ENCODE measurements at places on chromosomes 12 and 14.

DNA sequence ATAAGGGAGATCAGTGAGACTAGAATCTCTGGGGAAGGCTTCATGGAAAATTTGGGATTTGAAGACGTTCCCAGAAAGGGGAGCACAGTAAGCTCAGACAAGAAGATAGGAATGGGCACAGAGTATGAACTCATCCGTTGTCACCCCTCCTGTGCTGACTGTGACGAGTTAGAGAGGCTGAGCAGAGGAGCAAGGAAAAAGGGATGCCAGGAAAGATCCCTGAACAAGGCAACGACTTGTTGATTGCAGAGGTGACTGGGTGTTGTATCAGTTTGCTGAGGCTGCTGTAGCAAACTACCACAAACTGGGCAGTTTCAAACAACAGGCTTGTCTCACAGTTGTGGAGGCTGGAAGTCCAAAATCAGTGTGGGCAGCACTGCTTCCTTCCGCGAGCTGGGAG is 5.9 kb upstream of the GPD1 start:
- H3K36me3 ChIP-seq = no peaks in the 10 kb centered on the region
- DNase-seq = no peak
- H3K27me3 ChIP-seq = no peaks in the 10 kb centered on the region
- H3K27ac ChIP-seq = no peak overlapping the region
- H3K4me3 ChIP-seq = no peak overlapping the region

DNA sequence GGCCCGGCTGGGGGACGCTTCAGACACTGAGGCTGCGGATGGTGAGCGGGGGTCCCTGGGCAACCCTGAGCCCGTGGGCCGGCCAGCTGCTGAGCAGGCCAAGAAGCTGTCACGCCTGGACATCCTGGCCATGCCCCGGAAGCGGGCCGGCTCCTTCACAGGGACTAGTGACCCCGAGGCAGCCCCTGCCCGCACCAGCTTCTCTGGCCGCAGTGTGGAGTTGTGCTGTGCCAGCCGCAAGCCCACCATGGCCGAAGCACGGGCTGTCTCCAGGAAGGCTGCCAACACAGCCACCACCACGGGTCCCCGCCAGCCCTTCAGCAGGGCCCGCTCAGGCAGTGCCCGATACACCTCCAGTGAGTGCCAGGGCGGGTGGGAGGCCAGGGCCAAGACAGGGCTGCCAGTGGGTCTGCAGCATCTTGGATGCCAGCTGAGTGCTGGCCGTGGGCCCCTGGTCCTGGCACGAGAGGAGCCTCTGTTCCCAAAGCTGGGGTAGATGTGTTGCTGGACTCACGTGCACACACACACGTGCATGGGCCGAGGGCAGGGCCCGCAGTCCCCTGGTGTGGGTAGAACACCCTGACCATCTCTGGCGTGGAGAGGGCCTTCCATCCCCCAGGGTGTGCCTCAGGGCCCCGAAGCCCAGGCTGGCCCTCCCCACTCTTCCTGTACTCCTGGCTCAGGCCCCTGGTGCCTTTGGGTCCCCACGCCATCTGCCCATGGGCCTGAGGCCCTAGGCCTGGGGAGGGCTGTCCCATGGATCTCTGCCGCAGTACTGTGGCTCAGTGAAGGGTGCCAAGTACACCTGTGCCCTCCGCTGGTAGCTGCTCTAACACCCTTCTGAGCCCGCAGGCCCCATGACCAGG is 22.8 kb downstream of the CEP170B start:
- no peaks in the 10 kb centered on the region for H3K27me3 ChIP-seq
- H3K4me1 ChIP-seq = no peaks in the 10 kb centered on the region
- H3K27ac ChIP-seq = no peak overlapping the region
- H3K4me3 ChIP-seq = no peak overlapping the region
- DNase-seq = no peak
- no peaks in the 10 kb centered on the region for H3K36me3 ChIP-seq

GRCh38 chr12:102961466-102961855 is 4.0 kb downstream of the ASCL1 start:
- H3K27me3 ChIP-seq = peaks cover 72% of the 10 kb centered on the region
- no peaks in the 10 kb centered on the region for H3K4me1 ChIP-seq
- no peak overlapping the region for H3K4me3 ChIP-seq
- DNase-seq = no peak
- H3K27ac ChIP-seq = no peak overlapping the region

GRCh38 chr14:99419905-99420304 is 60.8 kb downstream of the SETD3 start:
- H3K27me3 ChIP-seq = no peaks in the 10 kb centered on the region
- no peak overlapping the region for H3K27ac ChIP-seq
- H3K4me1 ChIP-seq = no peaks in the 10 kb centered on the region
- no peaks in the 10 kb centered on the region for H3K36me3 ChIP-seq
- no peak overlapping the region for H3K4me3 ChIP-seq
- DNase-seq = no peak

GRCh38 chr12:94594443-94594825 is 55.9 kb downstream of the TMCC3 start:
- no peaks in the 10 kb centered on the region for H3K4me1 ChIP-seq
- DNase-seq = no peak
- no peak overlapping the region for H3K4me3 ChIP-seq
- peak overlapping the region; percentile 49 for H3K27ac ChIP-seq

GRCh38 chr12:68303850-68304249 is 28.3 kb downstream of the MDM1 start:
- no peaks in the 10 kb centered on the region for H3K27me3 ChIP-seq
- DNase-seq = peak; percentile 36
- H3K36me3 ChIP-seq = no peaks in the 10 kb centered on the region
- no peak overlapping the region for H3K4me3 ChIP-seq
- no peaks in the 10 kb centered on the region for H3K4me1 ChIP-seq
- H3K27ac ChIP-seq = no peak overlapping the region

GRCh38 chr14:100072783-100073346 is 7.6 kb downstream of the EVL start:
- DNase-seq = no peak
- no peaks in the 10 kb centered on the region for H3K36me3 ChIP-seq
- no peak overlapping the region for H3K4me3 ChIP-seq

DNA sequence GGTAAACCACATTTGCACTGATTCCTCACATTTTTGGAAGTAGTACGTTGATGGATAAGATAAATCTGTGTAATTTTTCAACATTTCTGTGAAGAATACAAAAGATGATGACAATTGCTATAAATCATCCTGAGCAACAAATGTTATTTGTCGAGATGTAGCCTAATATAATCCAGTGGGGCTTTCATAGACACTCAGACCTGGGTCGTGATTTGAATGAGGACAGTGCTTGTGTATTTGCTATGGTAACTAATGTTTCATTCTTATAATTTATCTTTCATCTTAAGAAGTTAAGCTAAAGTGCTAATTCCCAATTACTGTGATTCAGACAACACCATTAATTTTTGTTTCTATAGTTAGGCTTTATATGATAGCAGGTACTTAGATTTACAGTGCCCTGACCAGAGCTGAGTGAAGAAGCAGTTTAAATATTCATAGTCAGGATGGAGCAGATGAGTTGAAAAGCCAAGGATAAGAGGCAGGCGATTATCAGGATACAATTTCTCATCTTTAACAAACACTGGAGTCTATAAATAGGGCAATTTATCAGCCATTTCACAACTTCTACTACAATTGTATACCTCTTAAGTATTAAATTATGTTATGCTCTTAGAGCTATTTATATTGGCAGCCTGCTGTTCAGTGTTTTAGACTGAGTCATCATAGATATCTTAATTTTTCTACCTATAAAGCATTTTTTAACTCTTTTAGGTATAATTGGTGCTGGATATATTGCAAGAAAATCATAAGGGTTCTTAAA is 359.9 kb downstream of the TRHDE start:
- no peaks in the 10 kb centered on the region for H3K27me3 ChIP-seq
- H3K4me3 ChIP-seq = no peak overlapping the region
- DNase-seq = no peak
- H3K27ac ChIP-seq = no peak overlapping the region
- no peaks in the 10 kb centered on the region for H3K36me3 ChIP-seq

DNA sequence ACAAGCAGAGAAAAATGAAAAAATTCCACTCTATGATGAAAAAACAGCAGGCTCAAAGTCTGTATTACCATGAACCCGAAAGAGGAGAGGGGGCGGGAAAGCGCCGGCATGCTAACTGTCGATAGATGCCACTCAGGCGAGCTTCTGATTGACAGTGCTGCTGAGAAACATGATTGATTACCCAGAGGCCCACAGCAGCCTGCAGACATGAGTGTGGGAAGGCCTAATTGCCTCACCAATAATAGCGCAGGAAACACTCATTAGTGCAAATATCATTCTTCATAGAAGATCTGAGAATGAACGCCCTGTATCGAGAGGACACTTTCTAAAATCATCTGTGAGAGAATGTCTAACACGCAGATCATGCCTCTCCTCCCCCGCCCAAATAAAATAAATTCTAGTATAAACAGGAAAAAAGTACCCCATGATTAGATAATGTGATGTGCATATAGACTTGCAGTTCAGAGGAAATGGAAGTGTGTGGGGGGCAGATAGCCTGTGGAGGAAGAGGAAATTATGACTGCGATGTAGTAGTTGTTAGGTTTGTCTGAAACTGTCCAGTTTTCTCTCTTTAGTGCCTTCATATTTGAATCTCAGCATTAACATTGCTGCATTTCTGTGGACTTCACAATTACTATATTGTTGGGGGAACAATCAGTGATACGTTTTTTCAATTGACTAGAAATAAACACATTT is 15.6 kb downstream of the TPH2 start:
- H3K36me3 ChIP-seq = no peaks in the 10 kb centered on the region
- no peak for DNase-seq
- no peak overlapping the region for H3K4me3 ChIP-seq
- H3K27me3 ChIP-seq = no peaks in the 10 kb centered on the region
- no peak overlapping the region for H3K27ac ChIP-seq

DNA sequence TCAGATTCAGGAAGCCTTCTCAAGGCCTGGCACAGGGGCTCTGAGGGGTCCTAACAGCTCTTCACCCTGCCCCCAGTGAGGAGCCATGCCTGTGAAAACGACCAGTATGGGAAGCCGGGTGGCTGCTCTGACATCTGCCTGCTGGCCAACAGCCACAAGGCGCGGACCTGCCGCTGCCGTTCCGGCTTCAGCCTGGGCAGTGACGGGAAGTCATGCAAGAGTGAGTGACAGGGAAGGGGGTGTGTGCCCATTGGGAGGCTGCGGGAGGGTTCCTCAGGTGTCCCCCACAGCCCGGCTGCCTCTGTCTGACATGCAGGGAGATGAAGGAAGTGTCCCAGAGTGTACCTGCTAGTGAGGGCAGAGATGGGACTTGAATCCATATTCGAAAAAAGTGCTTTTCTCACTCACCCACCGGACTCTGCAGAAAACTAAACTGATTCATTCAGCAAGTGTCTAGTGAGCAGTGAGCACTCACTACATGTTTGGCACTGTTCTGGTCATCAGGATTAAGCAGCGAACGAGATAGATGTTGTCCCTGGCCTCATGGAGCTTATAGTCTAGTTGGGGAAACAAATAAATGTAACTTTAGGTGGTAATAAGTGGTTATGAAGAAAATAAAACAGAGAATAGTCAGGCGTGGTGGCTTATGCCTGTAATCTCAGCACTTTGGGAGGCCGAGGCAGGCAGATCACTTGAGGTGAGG is 9.4 kb upstream of the LRP1-AS start:
- no peaks in the 10 kb centered on the region for H3K27me3 ChIP-seq
- H3K4me1 ChIP-seq = peaks cover 6% of the 10 kb centered on the region
- no peak for DNase-seq

DNA sequence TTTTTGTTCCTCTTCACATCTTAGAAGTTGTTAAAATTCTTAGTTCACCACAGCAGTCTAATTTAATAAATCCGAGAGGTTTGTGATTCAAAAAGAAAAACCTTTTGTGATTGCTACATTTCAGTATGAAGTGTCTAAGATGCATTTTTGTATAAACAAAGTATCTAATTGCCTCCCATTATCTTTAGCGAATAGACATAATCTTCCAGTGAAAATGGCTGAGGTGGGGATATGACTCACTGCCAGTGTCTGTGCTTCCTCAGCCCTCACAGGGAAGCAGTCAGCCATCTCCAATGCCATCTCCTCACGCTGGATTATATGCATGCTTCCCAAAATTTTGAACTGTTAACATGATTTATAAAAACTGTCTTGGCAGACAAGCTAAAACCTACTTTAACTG is 7.6 kb downstream of the GCH1 start:
- no peak for DNase-seq
- H3K4me1 ChIP-seq = no peaks in the 10 kb centered on the region
- H3K27me3 ChIP-seq = no peaks in the 10 kb centered on the region
- no peaks in the 10 kb centered on the region for H3K36me3 ChIP-seq

- no peak for DNase-seq
- H3K27ac ChIP-seq = no peak overlapping the region
- H3K36me3 ChIP-seq = no peaks in the 10 kb centered on the region
- no peaks in the 10 kb centered on the region for H3K4me1 ChIP-seq
- H3K4me3 ChIP-seq = no peak overlapping the region
These were observed 86.5 kb downstream of the SRGAP1 start for GRCh38 chr12:63930971-63931370.

- no peak for DNase-seq
- peak overlapping the region; percentile 92 for H3K27ac ChIP-seq
- H3K27me3 ChIP-seq = no peaks in the 10 kb centered on the region
- H3K36me3 ChIP-seq = no peaks in the 10 kb centered on the region
- no peaks in the 10 kb centered on the region for H3K4me1 ChIP-seq
- peak overlapping the region; percentile 77 for H3K4me3 ChIP-seq
These were observed 1.7 kb downstream of the ATF7IP start for GRCh38 chr12:14367040-14367661.

DNA sequence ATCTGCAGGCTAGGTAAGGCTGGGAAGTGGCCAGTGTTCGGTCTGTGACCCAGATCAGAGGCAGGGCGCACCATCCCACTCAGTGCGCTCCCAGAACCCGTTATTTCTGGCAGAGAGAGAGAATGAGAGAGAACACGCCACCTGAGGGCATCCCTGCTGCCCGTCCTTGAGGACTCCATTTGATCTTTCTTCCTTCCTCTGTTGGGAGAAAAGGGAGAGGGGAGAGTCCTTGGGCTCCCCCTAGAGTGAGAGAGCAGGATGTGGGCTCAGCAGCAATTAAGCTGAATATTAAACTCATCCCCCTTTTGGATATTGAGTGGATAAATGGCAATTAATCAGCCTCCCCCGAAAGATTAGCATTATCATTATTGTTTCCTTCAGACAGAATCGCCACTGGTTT is 70.6 kb downstream of the IFT43 start:
- no peak overlapping the region for H3K4me3 ChIP-seq
- H3K27ac ChIP-seq = no peak overlapping the region
- DNase-seq = no peak
- H3K36me3 ChIP-seq = no peaks in the 10 kb centered on the region
- no peaks in the 10 kb centered on the region for H3K4me1 ChIP-seq
- no peaks in the 10 kb centered on the region for H3K27me3 ChIP-seq

- no peaks in the 10 kb centered on the region for H3K4me1 ChIP-seq
- H3K27ac ChIP-seq = no peak overlapping the region
- H3K27me3 ChIP-seq = no peaks in the 10 kb centered on the region
- H3K4me3 ChIP-seq = no peak overlapping the region
- H3K36me3 ChIP-seq = no peaks in the 10 kb centered on the region
These were observed 360.5 kb downstream of the APAF1 start for GRCh38 chr12:99005601-99006000.

- DNase-seq = no peak
- no peaks in the 10 kb centered on the region for H3K36me3 ChIP-seq
- H3K4me3 ChIP-seq = no peak overlapping the region
- H3K27me3 ChIP-seq = no peaks in the 10 kb centered on the region
- no peaks in the 10 kb centered on the region for H3K4me1 ChIP-seq
- H3K27ac ChIP-seq = no peak overlapping the region
These were observed 93.5 kb downstream of the SMOC1 start for GRCh38 chr14:69972755-69973154.

GRCh38 chr12:3680919-3681594 is 71.9 kb downstream of the CRACR2A start:
- H3K27me3 ChIP-seq = no peaks in the 10 kb centered on the region
- no peak for DNase-seq
- no peaks in the 10 kb centered on the region for H3K4me1 ChIP-seq
- no peaks in the 10 kb centered on the region for H3K36me3 ChIP-seq
- H3K27ac ChIP-seq = no peak overlapping the region

GRCh38 chr14:91365552-91365951 is 52.1 kb downstream of the CCDC88C start:
- H3K4me1 ChIP-seq = no peaks in the 10 kb centered on the region
- no peak overlapping the region for H3K4me3 ChIP-seq
- no peak overlapping the region for H3K27ac ChIP-seq

Measured in uterus (tissue), 4 donors.